ENCODE measurements at places on chromosomes 5 and 9. TPM values are rescaled to one million over a fixed set of nuclear protein-coding genes. Genes with fewer than 3 reads are reported as not detected.
A peak's percentile ranks its signal among the peaks of the same experiment; 100 is the strongest.

OTP gene
- polyA plus RNA-seq = not detected

C9orf50 gene
- polyA plus RNA-seq = not detected

RNF180 gene
- polyA plus RNA-seq = not detected

FLT4 gene
- not detected for polyA plus RNA-seq

PCDHGA2 gene
- not detected for polyA plus RNA-seq

CDX1 gene
- not detected for polyA plus RNA-seq

- H3K27me3 ChIP-seq = peaks cover 19% of the 10 kb centered on the region
- no peaks in the 10 kb centered on the region for H3K4me1 ChIP-seq
- H3K4me3 ChIP-seq = no peak overlapping the region
- H3K36me3 ChIP-seq = no peaks in the 10 kb centered on the region
Observed at GRCh38 chr5:159059722-159060121, 40.0 kb downstream of the EBF1 start.

- H3K4me1 ChIP-seq = no peaks in the 10 kb centered on the region
- DNase-seq = no peak
- no peak overlapping the region for H3K27ac ChIP-seq
- no peaks in the 10 kb centered on the region for H3K27me3 ChIP-seq
- no peaks in the 10 kb centered on the region for H3K36me3 ChIP-seq
Observed at GRCh38 chr5:169433221-169433651, 132.3 kb upstream of the SLIT3 start.

DNA sequence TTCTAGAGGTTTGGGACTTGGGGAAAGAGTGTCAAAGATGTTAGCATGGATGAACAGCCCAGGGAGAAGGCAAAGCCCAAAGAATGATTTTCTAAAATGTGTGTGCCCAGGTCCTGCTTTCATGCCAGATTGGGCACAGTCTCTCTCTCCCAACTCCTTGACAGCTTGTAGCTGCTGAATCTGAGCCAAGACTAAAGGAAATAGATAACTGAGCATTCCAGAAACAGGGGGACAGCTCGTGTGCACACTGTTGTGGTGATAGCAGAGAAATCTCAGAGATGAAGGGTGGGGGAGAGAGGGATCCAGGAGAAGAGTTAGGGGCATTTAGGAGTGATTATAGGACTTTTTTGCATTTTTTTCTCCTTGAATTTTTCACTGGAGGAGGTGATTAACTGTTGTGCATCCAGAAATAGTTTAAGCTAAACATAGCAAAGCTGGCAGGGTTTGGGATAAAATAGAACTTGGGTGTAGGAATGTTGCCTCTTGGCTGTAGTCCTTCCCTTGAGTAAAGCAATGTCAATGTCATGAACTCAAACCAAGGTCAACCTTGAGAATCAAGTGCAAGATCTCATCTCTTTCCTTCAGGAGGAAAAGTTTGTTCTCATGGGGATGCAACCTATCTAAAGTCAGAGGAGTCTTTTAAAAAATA, 245.9 kb downstream of the SH3GL2 start:
- H3K36me3 ChIP-seq = no peaks in the 10 kb centered on the region
- no peak overlapping the region for H3K4me3 ChIP-seq
- no peaks in the 10 kb centered on the region for H3K4me1 ChIP-seq

DNA sequence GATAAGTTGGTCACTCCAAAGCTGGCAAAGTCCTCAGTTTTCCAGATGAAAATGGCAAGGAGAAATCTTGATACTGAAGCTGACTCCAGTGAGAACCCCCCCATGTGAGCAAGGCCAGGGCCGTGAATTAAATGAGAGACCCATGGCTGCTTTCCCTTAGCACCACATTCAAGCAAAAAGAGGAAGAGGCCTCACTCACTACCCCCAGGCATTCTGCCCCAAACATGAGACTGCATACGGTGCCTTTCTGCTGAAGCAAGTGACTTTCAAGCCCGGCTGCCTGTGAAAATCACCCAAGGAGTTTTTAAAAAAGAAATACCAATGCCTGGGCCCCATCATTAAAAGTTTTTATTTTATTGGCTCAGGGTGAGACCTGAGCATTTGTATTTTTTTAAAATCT, 66.9 kb downstream of the TMEM252 start:
- H3K27me3 ChIP-seq = no peaks in the 10 kb centered on the region
- H3K27ac ChIP-seq = no peak overlapping the region
- H3K4me1 ChIP-seq = peaks cover 2% of the 10 kb centered on the region
- H3K36me3 ChIP-seq = no peaks in the 10 kb centered on the region

DNA sequence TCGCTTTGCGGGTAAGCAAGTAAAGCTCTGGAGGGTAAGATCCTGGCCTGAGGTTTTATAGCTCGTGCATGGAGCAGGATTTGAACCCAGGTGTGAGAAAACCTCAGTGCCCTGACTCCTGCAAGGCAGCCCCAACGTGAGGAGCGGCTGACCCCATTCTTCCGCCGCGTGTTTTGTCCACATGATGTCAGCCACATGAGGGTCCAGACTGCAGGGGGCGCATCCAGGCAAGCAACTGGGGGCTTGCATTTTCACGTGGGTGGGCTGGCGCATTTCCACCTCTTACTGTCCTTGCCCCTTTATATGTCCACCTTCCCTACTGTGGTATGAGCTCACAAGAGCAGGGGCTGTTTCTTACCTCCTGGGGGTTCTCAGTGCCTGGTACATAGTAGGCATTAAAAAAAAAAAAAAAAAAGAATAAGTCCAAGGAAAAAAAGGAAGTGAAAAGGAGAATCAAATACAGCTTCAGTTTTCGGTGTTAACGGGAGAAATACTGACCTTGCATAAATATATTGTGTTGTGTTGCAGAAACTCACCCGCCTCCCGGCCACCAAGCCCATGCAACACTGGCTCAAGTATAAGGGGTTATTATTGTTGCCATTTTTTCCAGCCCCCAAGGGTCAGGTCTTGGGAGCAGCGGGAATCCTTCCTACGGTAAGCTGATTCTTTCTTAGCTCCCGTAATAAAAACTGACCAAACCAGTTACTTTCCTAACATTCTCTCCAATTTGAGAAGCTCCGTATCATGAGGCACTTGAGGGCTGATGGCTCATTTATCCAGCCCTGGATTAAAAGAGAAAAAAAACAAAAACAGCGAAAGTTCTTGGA, 15.0 kb downstream of the TLX3 start:
- H3K36me3 ChIP-seq = no peaks in the 10 kb centered on the region
- no peak overlapping the region for H3K27ac ChIP-seq
- DNase-seq = no peak
- peaks cover 34% of the 10 kb centered on the region for H3K27me3 ChIP-seq
- peaks cover 28% of the 10 kb centered on the region for H3K4me1 ChIP-seq

DNA sequence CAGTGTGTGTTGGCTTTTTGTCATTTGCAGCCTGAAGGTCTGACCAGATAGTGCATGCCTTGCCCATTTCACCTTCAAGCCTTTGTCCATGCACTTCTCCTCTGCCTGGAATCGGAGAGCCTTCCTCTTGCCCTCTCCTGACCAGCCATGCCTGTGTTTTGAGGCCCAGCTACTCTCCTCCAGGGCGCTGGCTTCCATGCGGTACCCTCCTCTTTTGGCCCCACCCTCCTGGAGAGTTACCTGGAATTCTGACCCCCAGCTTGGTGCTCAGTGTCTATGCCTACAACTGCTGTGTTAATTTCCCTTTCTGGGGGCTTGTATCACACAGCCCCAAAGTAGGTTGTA, 52.5 kb downstream of the CXXC5 start:
- peaks cover 71% of the 10 kb centered on the region for H3K27me3 ChIP-seq
- H3K4me3 ChIP-seq = no peak overlapping the region
- no peak overlapping the region for H3K27ac ChIP-seq

DNA sequence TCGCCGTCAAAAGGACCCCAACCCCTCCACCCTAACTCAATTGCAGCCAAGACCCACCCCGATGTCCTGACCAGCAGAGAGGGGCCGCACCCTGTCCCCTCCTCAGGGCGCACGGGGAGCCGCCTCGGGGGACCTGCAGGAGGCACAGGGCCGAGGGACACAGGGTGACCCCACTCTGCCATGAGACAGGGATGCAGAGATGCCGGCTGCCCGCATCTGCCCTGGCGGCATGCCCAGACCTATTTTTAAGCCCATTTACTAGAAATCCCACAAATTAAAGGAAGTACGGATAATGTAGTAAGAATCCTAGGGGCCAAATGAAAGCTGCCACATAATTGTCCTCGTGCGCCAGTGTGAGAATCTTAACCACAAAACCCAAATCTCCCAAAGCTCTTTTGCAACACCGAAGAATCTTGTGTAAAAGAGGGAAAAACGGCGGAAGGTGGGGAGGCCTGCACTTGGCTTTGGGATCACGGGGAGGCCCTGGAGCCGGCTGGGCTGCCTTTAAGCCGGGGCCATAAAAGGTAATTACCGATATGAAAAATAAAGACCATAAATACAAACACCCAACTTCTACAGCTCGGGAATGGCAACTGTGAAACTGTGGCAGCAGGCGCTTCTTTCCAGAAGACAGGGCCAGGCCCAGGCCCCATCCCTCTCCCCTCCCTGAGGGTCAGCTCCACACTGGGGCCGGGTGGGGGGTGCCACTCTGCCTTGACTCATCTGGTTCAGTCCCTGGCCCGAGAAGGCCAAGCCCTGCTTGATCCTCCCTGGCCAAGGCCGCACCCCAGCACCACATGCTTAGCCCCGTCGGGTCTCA, 35.0 kb downstream of the NACC2 start:
- peak overlapping the region; percentile 64 for H3K27ac ChIP-seq
- peaks cover 6% of the 10 kb centered on the region for H3K36me3 ChIP-seq
- DNase-seq = peak; percentile 67
- no peaks in the 10 kb centered on the region for H3K27me3 ChIP-seq

- no peak overlapping the region for H3K4me3 ChIP-seq
- peaks cover 19% of the 10 kb centered on the region for H3K4me1 ChIP-seq
- peaks cover 8% of the 10 kb centered on the region for H3K36me3 ChIP-seq
- no peaks in the 10 kb centered on the region for H3K27me3 ChIP-seq
Observed at GRCh38 chr9:128252317-128253139, 23.3 kb downstream of the GOLGA2 start.

GRCh38 chr9:7094052-7094451, 336.3 kb downstream of the KDM4C start:
- peaks cover 22% of the 10 kb centered on the region for H3K36me3 ChIP-seq
- H3K4me1 ChIP-seq = no peaks in the 10 kb centered on the region
- no peak for DNase-seq
- no peak overlapping the region for H3K4me3 ChIP-seq
- no peak overlapping the region for H3K27ac ChIP-seq
- H3K27me3 ChIP-seq = no peaks in the 10 kb centered on the region

DNA sequence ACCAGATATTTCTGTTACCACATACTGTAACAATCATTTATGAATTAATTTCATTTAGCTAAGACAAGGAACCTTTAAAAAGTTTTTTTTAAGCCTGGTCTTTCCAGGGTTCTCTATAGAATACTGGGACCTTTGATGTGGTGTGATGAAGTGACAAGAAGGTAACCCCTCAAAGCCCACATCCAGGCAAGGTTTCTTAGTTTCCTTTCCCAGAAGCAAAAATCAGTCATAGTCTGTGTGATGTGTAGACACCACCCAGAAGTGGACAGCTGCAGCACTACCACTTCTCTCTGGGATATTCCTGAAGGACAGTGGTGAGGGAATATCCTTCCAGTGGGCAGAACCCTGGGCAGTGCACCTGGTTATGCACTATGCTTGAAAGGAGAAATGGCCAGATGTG, 115.6 kb downstream of the TTC39B start:
- H3K4me1 ChIP-seq = no peaks in the 10 kb centered on the region
- no peak for DNase-seq
- no peak overlapping the region for H3K4me3 ChIP-seq
- H3K36me3 ChIP-seq = no peaks in the 10 kb centered on the region

- H3K4me3 ChIP-seq = no peak overlapping the region
- DNase-seq = no peak
Observed at GRCh38 chr5:120446068-120446492, 18.0 kb upstream of the PRR16 start.

DNA sequence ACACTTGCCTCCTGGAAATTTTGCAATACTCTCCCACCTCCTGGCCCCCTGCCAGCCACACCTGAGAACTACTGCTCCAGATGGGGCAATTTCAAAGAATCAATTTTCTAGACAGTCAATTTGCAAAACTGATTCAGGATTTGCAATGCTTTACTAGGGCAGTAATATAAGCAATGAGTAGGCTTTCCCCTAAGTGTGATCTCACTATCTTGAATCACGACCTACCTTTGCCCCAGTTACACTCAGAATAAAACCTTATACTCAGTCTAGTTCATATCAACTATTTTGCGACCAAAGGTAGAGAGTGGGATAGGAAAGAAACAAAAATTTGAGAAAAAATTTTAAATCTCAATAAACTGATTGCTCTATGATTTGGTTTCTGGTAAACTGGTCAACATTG, 54.4 kb downstream of the DROSHA start:
- no peaks in the 10 kb centered on the region for H3K4me1 ChIP-seq
- H3K27me3 ChIP-seq = no peaks in the 10 kb centered on the region
- H3K36me3 ChIP-seq = peaks cover 15% of the 10 kb centered on the region
- H3K4me3 ChIP-seq = no peak overlapping the region

- H3K27ac ChIP-seq = no peak overlapping the region
- H3K4me3 ChIP-seq = no peak overlapping the region
- peaks cover 7% of the 10 kb centered on the region for H3K4me1 ChIP-seq
- no peaks in the 10 kb centered on the region for H3K27me3 ChIP-seq
- H3K36me3 ChIP-seq = no peaks in the 10 kb centered on the region
- DNase-seq = no peak
Observed at GRCh38 chr9:113853333-113853732, 22.8 kb upstream of the ZNF618 start.

DNA sequence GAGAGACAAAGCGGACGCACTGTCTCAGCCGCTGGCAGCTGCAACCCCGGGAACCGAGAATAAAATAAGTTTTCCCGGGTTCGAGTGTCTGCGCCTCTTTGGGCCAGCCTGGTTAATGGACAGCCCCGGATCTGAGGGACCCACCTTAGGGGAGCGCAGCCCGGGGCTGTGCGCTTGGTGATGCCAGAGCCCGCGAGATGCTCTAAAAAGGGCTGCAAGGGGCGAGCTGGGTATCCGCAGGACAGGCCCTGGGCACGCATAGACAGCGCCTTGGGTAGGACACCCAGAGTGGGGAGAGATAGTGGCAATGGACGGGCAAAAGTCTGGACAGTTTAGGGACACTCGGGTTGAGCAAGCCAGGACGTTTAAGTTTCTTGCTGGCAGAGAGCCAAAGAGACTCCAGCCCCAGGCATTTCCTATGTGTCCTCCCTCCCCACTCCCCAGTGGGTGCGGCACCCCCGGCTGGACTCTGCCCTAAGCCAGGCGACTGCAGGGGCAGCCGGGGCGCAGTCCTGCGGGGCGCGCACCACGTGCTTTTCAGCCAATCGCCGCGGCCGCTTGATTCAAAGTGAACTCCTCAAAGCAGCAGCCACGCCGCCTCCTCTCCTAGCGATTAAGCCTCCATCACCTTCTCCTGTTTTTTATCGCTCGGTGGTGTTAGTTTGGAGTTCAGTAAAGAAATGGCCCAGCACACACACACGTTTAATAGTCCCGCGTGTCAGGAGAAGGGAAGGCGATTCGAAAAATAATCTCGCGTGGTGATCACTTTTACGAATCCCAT, 616 bp upstream of the ENC1 start:
- peaks cover 70% of the 10 kb centered on the region for H3K4me1 ChIP-seq
- peak overlapping the region; percentile 91 for H3K27ac ChIP-seq
- H3K36me3 ChIP-seq = peaks cover 1% of the 10 kb centered on the region
- no peaks in the 10 kb centered on the region for H3K27me3 ChIP-seq
- peak; percentile 68 for DNase-seq

Measured in CD14-positive monocyte (primary cell).